ENCODE measurements at places on chromosomes 16 and 17.

DNA sequence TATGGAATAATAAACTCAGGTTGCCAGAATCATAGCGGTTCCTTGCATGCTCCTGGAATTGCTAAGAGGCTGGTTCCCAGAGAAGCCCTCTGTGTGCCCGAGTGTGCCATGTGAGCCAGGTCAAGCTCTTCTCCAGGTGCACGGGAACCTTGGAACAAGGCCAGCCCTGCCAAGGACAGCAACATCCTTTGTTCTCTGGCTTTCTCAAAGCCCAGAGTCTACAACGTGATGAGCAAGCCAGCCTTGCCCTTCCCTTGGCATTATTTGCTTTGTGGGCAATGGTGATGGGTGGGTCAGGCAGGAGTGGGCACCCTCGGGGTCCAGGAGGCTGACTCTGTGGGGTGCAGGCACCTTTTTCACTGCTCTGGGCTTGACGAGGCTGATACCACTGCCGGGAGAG, 14.2 kb upstream of the SEC14L1 start:
- DNase-seq: no peak

- DNase-seq: no peak
Measured at GRCh38 chr17:62750631-62751051, 57.5 kb downstream of the MARCHF10 start.

DNA sequence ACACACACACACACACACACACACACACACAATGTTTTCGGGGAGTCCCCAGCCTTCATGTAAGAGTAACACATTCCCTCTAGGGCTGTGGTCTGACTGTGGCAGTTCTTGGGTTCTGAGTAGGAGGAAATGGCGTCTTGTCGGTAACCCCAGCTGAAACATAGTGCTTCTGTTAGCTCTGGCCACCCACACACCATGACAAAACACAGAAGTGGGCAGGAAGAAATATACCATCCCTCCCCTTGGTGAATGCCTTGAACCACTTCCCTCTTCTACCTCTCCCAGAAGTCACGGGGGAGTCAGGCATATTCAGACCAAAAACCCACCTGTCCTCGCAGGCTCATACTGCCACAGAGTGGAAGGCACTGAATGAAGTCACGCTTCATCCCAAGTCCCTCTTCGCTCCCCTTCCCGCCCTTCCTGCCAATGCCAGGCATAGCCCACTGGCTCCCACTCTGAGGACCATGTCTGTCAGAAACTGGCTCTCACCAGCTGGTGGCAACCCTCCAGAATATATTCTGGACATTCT, 11.5 kb downstream of the SLC35B1 start:
- peak; percentile 58 for DNase-seq

GRCh38 chr17:65035191-65035590, 21.3 kb downstream of the GNA13 start:
- DNase-seq: no peak

- no peak for DNase-seq
Measured at GRCh38 chr16:50881331-50881830, 139.5 kb downstream of the CYLD start.

DNA sequence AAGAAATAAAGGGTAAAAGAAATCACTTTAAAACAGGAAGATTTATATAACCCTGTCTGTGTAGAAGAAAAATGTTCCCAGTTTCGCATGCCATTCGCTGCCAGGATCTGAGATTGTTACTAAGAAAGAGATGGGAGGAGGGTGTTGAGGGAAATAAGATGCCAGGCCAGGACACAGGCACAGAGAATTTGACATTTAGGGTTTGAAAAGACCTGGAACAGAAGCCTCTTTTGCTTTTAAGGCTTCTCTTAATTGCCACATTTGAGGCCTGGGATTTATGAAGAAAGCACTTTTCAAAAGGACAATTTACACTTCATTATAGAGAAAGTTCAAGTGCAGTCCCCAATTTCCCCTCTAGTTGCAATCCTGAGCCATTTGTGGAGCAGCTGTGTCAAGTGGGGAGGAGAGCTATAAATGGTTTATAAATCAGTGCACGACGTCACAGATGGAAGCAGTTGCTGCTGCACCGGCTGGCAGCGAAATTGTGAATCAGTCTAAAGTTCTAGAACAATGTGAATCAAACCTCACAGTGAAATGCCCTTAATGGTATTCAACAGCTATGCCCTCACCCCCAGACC, 26.5 kb upstream of the C16orf87 start:
- DNase-seq: no peak

DNA sequence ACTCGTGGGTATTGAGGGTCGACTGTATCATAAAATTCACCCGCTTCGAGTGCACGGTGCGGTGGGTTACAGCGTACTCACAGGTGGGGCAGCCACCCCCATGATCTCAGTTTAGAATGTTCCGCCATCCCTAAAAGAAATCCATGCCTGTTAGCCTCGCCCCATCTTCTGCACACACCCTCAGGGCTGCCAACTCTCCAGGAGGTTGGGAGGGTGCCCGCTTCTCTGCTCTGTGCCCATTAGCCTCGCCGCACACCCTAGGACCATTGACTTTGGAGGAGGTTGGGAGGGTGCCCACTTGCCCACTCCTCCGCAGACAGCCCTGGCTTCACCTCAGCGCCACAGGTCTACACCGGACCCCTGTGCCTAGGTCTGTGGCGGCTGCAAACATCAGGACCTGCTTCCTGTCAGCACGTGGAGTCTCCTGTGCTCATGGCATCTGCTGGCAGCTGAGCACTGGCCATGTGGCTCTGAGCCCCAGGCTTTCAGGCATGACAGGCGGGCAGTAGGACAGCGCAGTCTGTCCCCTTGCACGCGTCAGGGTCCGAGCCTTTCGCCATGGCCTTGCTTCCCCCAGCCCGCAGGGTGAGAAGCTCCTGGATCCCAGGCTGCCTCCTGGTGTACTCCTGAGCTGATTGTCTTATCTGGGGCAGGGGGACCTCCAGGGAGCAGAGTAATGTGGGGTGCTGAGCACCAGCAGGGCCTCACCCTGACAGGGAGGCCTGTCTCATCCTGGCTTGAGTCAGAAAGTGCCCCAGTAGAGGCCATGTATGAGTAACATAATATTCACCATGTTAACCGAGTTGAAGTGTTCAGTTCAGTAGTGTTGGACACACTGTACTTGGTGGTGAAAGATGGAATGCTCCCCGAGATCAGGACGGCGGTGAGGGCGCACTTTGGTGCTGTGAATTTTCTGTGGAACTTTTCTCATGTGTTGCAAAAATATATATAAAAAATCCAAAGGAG, 21.9 kb downstream of the NME3 start:
- no peak for DNase-seq

GRCh38 chr17:69602972-69603371, 188.5 kb downstream of the MAP2K6 start:
- DNase-seq: no peak

DNA sequence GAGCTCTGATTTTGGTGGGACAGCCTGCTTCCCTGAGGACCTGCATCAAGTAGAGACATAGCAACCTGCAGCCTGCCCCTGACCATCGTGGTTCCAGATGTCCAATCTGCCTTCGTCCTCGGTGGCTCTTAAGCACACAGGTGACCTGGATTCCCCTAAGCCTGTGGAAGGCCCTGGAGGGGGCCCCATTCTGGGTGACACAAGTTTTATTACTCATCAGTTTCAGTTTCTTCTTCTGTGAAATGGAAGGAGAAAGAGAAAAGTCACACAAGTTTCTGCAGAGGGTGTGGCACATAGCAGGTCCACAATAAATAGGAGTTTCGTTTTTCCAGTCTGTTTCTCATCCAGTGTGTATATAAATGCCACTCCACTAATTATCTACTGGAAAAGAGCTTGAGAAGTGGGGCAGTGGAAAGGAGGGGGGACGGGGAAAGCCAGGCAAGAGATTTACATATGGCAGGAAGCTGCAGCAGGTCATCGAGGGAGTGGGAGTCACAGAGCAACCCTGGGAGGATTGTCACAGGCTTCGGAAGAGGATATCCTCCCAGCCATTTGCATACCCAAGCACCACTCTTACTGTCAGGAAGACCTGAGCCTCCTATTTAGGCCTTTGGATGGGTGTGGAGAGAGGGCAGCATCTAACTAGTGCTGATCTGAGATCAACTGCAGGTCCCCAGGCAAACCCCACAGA, 10.0 kb upstream of the NOS2 start:
- DNase-seq: no peak
